ENCODE measurements at places on chromosomes 1 and 21.

DNA sequence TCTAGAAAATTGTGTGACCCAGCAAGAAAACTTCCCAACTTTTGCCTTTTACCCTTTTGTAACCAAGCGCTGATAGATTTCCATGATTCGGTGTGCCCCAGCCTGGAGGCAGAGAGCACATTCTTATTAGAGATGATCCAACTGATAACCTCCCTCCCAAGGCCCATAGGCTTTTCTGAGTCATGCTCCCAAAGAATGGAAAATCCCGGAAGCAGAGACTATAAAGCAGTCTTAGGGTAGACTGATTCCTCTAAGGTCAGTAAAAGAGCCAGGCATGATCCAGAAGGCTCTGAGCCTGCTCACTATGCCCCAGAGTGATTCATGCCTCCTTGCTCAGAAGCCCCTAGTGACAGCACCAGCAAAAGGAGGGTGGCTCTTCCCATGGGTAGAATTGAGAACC is 4.3 kb downstream of the CAMK1G start:
- DNase-seq = peak; percentile 98

DNA sequence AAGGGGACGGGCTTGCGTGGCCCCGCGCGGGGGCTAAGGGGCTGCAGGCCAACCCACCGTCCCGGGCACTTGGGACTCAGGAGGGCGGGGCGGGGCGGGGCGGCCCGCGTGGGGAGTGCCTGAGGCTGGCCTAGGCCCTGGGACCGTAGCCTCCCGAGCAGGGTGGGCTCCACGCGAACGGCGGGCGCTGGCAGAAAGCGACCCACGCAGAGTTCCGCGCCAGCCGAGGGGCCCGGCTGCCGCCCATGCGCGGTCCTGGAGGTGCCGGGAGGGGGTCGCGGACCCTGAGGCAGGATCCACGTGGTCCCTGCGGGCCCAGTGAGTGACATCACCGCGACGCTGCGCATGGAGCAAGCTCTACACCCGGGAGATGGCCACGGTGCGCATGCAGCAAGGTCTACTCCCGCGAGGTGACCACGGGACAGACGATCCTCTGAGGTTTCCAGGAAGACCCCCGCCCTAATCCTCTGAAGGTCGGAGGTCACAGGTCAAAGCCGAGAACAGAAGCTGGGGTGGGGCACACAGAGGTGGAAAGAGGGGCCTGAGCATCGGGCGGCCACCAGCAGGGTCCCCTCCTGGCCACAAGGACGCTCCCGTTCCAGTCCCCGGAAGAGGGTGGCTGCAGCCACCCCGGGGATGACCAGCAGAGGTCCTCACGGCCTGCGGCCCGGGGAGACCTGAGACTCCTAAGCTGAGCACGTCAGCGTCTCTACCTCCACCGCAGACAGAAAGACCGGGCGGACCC is 13.5 kb upstream of the SLC19A1 start:
- peak; percentile 80 for DNase-seq

- DNase-seq = peak; percentile 7
Measured at GRCh38 chr1:100928128-100928527, 32.2 kb downstream of the SLC30A7 start.

DNA sequence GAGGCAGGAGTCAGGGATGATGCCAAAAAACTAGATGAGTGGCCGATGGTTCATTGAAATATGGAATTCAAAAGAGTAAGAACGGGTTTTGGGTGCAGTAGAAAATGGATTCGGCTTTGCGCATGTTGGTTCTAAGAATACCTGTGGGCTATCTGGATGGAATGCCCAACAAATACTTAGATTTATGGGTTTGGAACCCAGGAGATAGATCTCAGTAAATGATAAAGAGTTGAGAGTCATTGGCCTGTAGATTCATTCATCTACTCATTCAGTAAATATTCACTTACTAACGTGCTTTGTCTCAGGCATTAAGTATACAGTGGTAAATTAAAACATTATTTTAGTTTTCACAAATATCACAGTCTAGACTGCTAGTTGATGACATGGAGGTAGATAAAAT is 247.7 kb downstream of the NFIA start:
- DNase-seq = no peak

Data from M059J (cell line).